ENCODE measurements at places on chromosomes 4 and X. TPM values are rescaled to one million over a fixed set of nuclear protein-coding genes. Genes with fewer than 3 reads are reported as not detected.

LRAT gene
- 0.39 TPM for total RNA-seq

WNK3 gene
- total RNA-seq, result 1.2 TPM

CFAP99 gene
- not detected for total RNA-seq

CXXC4 gene
- total RNA-seq, result 1.1 TPM

MAP7D3 gene
- total RNA-seq, result 30.0 TPM

TLR10 gene
- 0.42 TPM for total RNA-seq

IL3RA gene
- total RNA-seq, result 13.3 TPM

YIPF7 gene
- total RNA-seq, result not detected

POU4F2 gene
- total RNA-seq, result not detected

DHRSX gene
- 27.0 TPM for total RNA-seq

GRCh38 chrX:110087485-110088356, 84.8 kb downstream of the TMEM164 start:
- DNase-seq, result no peak

- no peak for DNase-seq
Measured at GRCh38 chr4:104486716-104487504, 7.8 kb downstream of the CXXC4 start.

GRCh38 chr4:179325181-179325580, 1882.9 kb upstream of the AGA start:
- DNase-seq, result no peak

- no peak for DNase-seq
Measured at GRCh38 chr4:27360790-27361267, 500.2 kb downstream of the STIM2 start.

DNA sequence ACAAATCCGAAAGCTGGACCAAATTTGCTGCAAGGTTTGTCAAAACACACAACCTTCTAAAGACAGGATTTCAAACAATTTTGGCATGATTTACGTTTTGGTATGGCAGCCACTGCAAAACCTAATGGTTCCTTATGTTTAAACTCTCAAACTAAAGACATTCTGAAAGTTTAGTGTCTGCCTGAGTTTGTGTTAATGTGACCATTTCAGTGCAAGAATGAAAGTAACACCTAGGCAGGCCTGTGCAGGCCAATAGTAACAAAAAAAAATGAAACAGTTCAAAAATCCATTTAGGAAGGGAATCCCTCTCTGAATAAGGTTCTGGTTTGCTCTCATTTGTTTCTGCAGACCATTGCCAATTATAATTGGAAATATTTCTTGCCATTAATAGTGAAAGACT, 1.9 kb upstream of the LDB2 start:
- DNase-seq, result no peak

DNA sequence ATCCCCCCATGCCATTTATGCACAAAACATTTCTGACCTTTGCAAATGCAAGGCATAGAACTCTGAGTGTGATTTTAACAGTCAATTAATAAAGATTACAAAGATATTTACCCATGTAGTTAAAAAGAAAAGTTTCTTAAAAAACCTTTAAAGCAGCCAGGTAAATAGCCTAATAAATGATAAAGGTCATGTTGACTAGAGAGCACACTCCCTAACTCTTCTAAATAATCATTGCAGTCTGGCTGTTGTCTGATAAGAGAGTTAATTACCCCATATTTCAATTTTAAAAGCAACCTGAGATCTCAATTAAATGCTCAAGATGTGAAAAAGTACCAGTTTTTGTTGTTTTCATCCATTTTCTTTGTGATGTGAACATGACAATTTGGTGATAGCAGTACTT, 291.5 kb upstream of the SMIM31 start:
- DNase-seq, result no peak

- DNase-seq, result no peak
Measured at GRCh38 chr4:73869130-73870055, at the start of gene CXCL1. Gene CXCL1 (plus strand): TSS chr4:73869393. CDS start chr4:73869471, 78 bp downstream.

DNA sequence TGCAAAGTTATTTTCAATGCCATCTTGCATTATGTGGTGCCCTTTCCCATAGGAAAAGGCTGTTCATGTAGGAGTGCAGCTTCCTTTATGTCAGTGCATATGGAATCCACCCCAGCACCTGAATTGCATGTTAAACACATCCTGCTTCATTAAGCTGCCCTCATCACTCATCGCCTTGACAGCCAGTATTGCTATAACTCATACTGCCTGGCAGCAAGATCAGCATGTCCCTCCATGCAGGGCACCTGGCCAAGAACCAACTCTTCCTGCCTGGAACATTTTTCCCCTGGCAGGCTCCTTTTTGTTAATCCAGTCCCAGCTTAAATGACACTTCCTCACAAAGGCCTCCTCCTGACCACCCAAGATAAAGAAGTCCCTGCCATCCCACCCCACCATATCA, 23.5 kb upstream of the CA5B start:
- DNase-seq, result no peak

- DNase-seq, result no peak
Measured at GRCh38 chr4:109803924-109804571, 2.2 kb upstream of the CFI start.

DNA sequence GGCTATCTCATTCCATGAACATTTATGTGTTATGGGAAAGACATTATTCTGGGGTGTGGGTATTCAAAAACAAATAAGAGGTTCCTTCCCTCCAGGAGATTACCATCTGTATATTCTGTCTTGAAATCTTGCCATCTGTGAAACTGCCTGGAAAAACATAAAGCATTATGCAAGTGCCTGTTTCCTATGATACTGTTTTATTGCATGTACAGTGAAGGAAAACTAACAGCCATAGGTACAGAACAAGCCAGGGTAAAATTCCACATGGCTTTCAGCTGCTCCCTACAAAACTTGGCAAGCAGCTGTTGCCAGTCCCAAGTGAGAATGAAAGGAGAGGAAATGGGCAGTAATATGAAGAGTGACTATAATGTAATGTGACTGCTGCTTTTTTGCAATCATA, 136.0 kb downstream of the GUCY2F start:
- no peak for DNase-seq

DNA sequence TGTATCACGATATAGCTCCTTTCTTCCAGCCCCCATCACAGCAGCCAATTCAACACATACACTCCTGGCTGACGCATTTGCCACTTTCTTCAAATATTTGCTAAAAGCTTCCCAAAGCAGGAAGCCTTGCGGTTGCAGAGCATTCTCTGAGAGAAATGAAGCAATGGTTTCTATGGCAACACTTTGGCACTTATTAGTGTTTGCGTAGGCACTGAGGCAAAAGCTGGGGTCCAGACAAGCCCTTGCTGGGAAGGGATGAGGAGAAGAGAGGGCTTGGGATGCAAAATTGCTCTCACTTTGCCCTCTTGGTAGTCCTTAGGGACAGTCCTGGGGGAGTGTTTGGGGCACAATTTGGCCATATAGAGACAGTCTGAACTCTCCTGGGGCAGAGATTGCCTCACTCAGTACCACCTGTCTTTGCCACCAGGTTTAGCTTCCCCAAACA, 55.0 kb upstream of the PAK3 start:
- DNase-seq, result no peak

DNA sequence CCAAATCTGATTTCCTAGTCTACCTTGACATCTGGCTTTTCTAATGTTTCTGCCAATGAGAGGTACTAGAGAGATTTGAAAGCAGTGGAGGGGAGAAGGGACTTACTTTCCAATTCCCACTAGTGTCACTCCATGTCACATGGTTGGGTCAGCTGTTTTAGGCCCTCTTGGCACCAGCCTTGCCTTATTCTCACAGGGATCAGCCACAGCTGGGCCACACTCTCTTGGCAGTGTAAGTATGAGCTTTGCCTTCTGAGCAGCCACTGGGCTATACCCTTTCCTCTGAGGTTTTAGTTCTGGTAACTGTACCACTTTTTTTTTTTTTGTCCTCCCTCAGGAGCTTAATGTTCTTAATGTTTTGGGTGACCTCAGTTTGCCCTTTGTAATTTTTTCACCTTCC, 10.2 kb upstream of the ADH1C start:
- DNase-seq, result no peak

- no peak for DNase-seq
Measured at GRCh38 chr4:151700566-151701316, 60.1 kb downstream of the GATB start.

GRCh38 chr4:6695660-6696610, 2.3 kb downstream of the S100P start:
- DNase-seq, result no peak

DNA sequence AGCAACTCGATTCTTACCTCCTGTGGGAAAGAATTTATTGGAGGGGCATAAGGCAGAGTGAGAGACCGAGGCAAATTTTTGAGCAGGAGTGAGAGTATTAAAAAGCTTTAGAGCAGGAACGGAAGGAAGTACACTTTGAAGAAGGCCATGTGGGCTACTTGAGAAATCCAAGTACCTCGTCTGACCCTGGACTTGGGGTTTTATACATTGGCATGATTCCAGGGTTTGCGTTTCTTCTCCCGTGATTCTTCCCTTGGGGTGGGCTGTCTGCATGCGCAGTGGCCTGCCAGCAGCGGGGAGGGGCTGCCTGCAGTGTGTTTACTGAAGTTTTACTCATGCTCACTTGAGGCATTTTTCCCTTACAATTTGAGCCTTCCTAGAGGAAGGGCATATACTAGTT, 3.4 kb downstream of the GALNT7 start:
- DNase-seq, result no peak

GRCh38 chr4:174716986-174717770, 111.9 kb downstream of the GLRA3 start:
- no peak for DNase-seq

GRCh38 chr4:26308568-26308967, 12.2 kb upstream of the RBPJ start:
- DNase-seq, result no peak

DNA sequence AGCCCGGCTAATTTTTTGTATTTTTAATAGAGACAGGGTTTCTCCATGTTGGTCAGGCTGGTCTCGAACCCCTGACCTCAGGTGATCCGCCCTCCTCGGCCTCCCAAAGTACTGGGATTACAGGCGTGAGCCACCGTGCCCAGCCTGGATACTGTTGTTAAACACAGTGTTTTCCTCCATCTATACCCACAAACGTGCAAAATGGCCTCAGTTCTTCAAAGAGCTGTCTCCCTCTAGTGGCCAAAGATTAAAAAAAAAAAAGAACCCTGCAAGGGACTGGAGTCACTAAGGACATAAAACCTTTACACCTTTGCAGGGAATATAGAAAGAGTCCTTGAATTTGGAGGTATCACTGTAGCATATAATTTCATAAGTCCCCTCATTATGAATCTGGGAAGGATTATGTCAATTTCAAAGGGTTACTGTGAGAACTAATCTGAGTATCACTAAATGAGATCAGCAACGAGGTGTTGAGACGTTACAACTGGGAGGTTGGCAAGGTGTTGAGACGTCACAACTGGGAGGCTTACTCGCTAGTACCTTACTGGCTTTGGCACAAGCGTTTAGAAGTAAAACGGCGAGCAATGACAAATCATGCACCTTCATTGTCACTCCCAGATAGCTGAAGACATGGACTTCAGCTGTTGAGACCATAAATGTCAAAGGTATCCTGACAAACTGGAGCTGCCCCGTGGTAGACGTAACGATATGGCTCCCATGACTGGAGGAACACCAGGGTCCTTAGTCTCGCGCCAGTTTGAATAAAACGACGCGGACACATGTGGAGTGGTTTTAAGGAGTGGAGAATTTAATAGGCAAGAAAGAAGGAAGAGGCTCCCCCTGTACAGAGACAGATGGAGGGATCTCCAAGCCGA, 33.4 kb upstream of the ENPP6 start:
- DNase-seq, result no peak

GRCh38 chrX:6238576-6238975, 9.9 kb upstream of the NLGN4X start:
- no peak for DNase-seq

GRCh38 chrX:31124536-31124935, 52.7 kb upstream of the FTHL17 start:
- no peak for DNase-seq

- no peak for DNase-seq
Measured at GRCh38 chrX:40878766-40879165, 143.4 kb upstream of the MED14 start.

GRCh38 chrX:54066841-54067240, 22.6 kb upstream of the PHF8 start:
- DNase-seq, result no peak

GRCh38 chr4:24112466-24112865, 222.6 kb upstream of the PPARGC1A start:
- no peak for DNase-seq

DNA sequence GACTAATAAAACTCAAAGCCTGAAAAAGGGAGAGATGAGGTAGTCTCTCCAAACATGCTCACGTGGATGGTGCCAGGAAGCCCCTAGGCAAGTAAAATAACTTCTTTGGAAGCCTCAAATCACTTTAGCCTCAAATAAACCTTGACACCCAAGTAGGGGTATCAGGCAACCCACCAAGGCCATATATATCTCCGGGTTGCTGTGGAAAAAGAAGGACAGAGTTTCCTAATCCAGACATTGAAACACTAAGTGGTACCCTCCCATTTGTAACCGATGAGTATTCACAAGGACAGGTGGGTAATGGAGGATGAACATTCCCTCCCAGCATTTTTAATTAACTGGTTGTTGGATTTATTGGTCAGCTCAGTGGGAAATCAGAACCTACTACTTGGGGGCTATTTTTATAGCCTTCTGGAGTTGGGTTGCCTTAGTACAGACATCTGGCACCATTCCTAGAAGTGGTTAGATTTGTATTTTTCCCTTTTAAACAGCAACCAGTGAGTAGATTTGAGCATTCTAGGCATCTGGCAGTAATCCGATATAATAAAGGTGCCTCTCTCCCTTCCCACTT, 87.7 kb downstream of the GPC3 start:
- no peak for DNase-seq

GRCh38 chr4:79201971-79202370, 123.9 kb downstream of the NAA11 start:
- no peak for DNase-seq

- DNase-seq, result no peak
Measured at GRCh38 chr4:175833574-175834311, 21.7 kb upstream of the GPM6A start.

DNA sequence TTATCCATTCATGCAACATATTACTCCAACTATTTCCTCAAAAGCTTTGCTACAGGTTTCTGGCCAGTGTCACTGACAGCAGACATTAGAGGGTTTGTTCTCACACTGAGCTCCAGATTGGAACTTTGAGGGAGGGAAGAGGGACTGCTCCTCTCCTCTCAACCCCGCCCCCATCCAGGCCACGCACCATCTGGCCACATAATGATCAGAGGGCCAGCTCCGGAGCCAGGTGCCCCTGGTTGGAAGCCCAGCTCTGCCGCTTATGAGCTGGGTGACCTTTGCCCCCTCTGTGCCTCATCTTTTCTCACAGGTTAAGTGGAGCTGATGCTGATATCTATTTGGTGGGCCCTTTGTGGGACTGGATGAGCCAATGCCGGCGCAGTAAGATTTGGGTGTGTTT, 55.8 kb downstream of the C4orf50 start:
- DNase-seq, result peak; percentile 43

DNA sequence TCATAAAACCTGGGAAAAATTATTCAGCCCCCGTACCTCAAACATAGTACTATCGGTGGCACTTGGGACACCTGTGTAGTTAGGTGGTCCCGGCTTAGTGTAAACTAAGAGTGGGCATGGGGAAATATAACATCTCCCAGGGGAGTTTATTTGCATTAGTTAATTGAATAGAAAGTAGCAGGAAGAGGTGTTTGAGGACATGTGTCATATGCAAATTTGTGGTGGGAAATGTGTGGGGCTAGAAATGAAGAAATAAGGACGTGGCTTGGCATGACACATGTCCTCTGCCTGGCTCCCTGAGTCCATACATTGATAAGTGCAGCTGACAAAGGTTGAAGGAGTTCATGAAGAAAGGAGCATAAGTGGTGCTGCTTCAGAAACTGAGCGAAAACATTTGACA, 483.6 kb downstream of the SH2D1A start:
- DNase-seq, result no peak
